ENCODE measurements at places on chromosomes 12 and 14.

GRCh38 chr12:19138956-19139355, 9.4 kb downstream of the PLEKHA5 start:
- DNase-seq: no peak

- no peak for DNase-seq
These were observed 4.0 kb downstream of the MAPKAPK5 start for GRCh38 chr12:111846016-111846415.

DNA sequence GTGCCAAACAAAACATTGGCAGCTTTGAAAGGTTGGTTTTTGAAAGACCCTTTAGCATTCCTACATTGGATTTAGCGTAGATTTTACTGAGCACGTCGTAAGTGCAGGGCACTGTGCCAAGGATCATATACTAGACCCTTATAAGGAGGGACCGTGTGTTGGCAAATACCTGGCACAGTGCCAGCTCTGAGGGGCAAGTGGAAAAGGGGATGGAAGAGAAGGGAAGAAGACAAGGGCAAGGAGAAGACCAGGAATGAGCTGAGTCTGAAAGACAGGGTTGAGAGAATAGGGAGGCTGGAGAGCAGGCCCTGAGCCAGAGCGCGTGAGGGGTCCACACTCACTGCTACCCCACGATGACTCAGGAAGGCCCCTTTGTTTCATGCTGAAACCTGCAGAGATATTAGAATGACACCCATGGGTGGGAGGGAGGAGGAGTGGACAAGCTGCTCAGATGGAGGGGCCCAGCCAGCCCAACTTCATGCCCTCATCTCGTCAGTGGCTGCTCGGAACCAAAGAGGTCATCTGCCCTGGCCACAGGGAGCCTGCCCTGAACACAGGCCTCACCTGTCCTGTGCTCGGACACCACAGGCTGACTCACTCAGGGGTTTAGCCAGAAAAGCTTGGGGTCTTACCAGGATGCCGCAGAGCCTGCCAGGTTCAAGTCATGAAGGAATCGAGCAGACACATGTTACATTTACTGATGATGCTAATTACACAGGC, 25.0 kb downstream of the RAB35 start:
- no peak for DNase-seq

DNA sequence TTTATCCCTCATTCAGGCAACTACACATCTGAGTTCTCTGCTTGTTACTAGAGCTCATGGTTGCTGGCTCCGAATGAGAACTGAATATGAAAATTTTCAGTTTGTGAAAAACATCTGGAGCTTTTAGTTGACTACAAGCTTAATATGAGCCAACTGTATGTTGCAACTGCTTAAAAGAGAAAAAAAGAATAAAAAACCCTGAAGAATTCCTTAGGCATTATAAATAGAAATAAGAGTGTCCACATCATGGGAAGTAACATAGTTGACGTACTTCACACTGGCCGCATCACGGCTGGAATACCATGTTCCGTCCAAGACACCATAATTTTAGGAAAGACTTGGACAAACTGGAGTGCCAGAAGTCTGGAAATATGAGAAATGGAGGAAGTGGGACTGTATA, 57.9 kb downstream of the PDE3A start:
- DNase-seq: peak; percentile 70

GRCh38 chr12:34304001-34304400, 281.7 kb downstream of the ALG10 start:
- DNase-seq: no peak

GRCh38 chr14:38150075-38150474, 57.6 kb upstream of the SSTR1 start:
- no peak for DNase-seq

DNA sequence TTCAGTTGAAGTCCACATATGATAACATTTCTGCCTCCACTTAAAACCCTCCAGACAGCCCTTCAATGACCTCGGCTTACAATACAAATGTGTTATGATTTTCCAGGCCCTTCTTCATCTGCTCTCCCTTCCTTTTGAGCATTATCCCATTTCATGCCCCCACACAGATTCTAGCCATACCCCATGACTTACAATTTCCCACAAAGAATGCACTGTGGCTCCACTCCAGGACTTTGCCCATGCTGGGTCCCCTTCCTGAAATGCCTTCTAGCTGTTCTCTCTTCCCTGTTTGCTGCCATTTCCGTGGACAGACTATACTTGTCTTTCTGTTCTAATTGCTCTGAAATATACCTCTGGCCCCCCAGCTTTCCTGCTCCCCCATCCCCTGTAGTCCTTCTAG, 963.2 kb downstream of the DIO2 start:
- peak; percentile 18 for DNase-seq

- no peak for DNase-seq
These were observed 37.5 kb downstream of the CCER1 start for GRCh38 chr12:90917431-90917830.

DNA sequence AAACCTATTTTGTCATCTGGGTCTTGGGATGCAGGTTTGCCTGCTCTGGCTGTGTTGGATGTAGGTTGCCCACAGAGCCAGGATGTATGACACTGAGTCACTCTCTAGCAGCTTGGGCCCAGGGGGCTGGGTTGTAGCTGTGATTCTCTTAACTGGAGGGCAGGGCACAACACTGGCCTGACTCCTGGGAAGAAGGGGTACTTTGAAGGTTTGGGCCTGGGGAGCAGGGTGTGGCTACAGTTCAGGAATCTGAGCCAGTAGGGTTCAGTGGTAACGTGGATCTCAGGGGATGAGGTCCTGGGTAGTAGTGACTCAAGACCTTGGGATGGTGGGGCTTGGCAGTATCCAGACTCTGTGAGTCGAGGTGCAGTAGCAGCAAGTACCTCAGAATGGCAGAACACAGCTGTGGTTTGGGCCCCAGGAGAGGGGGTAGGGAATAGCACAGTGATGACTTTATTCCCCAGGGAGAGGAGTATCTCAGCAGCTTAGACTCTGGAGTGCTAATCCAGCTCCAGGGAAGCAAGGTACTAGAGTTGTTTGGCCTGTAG, 25.7 kb downstream of the TBC1D15 start:
- peak; percentile 97 for DNase-seq

DNA sequence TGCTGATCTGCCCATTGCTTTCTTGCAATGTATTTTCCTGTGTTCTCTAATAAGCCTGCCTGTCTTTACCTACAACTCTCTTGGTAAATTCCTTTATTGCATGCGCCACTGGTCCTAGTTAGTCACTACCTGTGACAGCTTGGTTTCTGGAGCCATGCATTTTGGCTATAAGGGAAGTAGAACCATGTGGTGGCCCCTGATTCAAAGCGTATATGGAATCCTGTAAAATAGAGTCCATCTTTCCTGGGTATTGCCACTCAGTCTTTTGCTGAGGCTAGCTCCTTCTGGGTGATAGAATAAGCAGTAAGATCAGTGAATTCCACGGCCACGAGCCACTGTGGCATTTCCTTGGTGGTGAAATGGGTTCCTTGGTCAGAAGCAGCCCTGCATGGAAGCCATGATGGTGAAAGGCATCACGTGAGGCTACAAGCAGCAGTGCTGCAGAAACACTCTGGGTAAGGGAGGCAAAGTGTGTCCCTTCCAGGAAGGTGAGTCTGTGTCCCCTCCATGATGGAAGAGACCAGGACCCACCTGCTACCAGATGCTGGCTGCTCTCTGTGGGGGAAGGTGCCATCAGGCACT, 19.6 kb downstream of the TNFAIP2 start:
- DNase-seq: no peak

DNA sequence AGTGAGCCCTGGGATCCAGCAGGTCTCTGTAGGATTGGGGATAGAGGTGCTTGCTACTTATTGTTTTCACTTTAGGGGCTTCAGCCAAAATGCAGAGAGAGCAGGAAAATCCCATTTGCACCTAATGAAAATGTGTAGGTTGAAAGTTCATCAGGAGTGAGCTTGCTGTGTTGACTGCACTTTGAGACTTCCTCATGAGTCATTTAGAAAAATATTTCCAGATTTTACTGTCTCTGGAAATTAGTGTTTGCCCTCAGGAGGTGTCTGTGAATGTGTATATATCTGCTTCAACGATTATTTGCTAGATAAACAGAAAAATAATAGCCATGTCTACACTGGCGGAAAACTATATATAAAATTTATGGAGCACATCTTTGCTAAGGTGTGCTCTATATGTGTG, 159.3 kb downstream of the CAND1 start:
- no peak for DNase-seq

GRCh38 chr12:26821212-26821701, 11.7 kb downstream of the ITPR2 start:
- DNase-seq: peak; percentile 42

DNA sequence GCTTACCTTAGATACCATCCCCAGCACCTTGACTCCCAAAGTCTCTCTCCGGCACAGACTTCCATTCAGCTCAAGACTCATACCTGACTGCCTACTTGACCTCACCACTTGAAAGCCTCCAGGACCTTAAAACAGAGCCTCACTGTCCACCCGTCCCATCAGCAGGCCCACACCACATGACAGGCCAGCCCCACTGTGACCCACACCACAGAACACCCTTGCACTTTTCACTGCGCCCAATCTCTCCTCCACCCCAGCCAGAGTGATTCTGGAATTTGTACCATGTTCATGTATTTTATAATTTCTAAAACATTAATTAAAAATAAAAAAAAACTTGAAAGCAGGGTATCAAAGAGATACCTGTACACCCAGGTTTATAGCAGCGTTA, 28.0 kb upstream of the PLEKHG6 start:
- DNase-seq: no peak

DNA sequence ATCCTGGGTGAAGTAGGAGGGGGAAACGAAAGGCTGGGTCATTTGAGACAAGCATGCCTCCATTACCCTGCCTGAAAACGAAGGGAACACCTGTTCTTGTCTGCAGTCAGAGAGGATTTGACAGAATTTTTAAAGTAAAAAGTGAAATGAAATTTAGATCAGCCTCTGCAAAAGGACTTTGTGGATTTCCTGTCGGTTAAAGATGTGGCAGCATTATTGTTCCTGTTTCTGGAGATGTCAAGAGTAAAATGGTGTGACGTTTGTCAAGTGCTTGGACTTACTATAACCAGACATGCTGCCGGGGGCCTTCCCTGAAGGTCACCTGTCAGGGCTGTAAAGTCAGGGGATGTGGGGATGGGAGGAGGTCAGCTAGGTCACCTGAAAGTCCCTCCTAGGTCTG, 32.0 kb downstream of the NRXN3 start:
- DNase-seq: no peak

GRCh38 chr12:76755829-76756379, 8.0 kb upstream of the ZDHHC17 start:
- DNase-seq: no peak

DNA sequence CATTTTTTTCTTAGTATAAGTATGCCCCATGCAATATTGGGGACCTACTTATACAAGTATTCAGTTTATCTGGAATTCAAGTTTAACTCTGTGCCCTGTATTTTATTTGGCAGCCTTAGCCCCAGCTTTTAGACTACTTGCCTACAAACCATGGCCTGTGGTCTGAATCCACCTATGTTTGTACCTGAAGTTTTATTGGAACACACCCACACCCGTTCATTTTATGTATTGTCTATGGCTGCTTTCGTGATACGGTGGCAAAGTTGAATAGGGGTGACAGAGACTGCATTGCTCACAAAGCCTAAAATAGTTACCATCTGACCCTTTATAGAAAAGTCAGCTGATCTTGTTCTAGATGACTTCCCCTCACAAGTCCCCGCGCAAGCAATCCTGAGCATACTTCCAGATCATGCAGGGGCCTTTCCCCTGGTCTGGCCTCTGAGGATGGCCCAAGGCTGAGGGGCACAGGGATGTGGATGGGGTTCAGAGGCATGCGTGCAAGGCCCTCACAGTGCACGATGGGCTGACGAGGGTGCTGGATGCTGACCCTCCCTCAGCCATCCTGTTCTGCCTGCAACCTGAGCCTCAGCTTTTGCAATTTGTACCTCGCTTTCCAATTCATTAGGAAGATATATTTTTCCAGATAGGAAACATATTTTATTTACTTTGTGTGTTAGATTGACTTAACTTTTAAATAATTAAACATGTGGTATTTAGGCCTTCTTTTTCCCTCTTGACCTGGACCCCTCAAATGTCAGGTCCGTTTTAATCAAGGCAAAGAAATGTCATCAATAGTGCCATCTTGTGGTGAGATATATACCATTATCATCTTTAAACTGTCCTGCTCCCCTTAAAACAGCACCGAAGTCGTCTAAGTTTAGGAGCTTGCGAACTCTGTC, 527.3 kb upstream of the CCDC196 start:
- peak; percentile 28 for DNase-seq

- DNase-seq: no peak
These were observed 75.6 kb downstream of the LMO3 start for GRCh38 chr12:16530268-16530850.

- DNase-seq: no peak
These were observed 82.8 kb downstream of the B4GALNT3 start for GRCh38 chr12:542395-543113.

DNA sequence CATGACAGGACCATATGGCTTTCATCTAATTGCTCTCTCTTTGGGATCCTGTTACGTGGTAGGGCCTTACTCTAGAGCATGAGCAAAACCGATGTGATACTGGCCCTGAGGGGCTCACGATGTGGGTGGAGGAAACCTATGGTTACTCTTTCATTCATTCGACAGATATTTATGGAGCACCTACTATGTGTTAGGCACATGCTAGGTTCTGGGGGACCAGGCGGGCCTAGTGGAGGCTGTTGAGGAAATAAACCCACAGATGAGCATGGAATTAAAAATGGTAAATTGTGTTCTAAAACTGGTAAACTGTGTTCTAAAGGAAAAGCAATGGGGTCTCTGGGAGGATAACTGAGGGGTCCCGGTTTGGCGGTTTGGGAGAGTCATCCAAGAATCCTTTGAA, 14.8 kb downstream of the SH2B3 start:
- DNase-seq: no peak

GRCh38 chr12:2291182-2291832, 238.5 kb downstream of the CACNA1C start:
- DNase-seq: no peak

DNA sequence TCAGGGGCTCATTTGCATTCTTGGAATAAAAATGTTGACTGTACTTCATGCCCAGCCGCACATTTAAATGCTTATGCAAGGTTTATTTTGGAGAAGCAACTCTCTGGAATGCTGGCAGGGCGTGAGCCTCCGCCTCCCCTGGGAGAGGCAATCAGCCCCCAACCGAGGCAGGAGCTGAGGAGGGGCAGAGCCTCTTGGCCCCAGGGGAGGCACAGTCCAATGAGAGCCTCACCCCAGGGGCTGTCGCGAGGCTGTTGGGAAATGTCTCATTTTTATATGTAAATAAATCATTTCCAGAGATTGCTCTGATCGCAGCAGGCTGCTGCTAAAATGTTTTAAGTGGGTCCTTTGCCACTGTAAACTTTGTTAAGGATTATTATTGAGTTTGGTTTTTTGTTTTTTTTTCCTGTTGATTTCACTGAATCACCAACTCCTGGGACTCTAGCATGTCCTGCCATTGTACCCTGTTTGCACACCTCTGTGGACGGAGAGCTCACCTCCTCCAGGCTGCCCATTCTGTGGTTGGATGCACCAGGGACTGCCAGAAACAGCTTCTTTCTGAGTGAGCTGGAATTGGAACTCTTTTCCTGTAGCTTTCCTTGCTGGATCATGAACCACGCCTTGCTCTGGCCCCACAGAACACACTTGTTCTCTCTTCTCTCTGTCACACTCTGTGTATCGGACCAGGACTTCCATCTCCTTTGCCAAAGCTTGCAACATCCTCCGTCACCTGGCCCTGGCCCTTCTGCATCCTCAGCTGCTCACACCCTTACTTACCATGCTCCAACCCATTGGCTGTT, 46.9 kb upstream of the FAM181A start:
- peak; percentile 48 for DNase-seq

All from fibroblast of upper back skin (primary cell).